Astrocyte of the spinal cord (primary cell): ENCODE measurements at places on chromosomes 2 and 18.

DNA sequence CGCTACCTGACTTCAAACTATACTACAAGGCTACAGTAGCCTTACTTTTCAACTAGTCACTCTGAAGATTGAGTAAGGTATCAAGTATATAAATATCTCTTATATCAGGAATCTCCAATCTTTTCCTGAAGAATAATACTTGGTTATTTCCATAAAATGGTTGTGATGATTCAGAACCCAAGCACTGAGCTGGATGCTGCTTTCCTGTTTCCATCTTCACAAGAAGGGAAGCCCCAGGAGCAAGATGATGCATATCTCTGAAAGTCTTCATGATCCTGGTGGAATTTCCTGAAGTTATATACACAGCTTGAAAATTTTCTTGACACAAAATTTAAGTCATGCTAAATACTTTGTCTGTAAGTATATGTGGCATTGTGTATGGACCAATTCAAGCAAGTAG is 243.9 kb upstream of the TANK start:
- DNase-seq: peak; percentile 15

GRCh38 chr2:239293775-239294430 is 106.9 kb downstream of the HDAC4 start:
- DNase-seq: no peak

- DNase-seq: no peak
Observed at GRCh38 chr18:38572554-38573111, 1007.0 kb upstream of the CELF4 start.

GRCh38 chr2:237413777-237414661 is at the start of gene COL6A3:
COL6A3 (minus strand) TSS chr2:237414164; CDS start chr2:237396817, 17,347 bp downstream.
- DNase-seq: peak; percentile 92

DNA sequence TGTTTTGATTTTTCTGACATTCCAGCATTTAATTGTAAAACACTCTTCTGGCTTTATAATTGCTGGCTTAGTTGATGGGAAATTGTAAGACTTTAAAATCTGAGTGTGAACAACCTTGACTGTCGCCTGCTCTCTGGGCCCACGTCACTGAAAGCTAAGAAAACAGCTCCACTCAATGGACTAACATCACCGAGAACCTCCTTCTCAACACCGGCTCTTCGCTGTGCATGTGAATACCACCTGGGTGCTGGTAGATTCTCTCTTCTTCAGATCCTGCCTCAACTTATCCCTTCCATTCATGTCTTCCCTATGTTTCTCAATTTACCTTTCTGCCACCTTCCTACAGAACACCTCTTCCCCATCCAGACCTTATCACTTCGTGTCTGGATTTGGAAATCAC is 523.1 kb upstream of the ID2 start:
- no peak for DNase-seq

- DNase-seq: peak; percentile 29
Observed at GRCh38 chr2:161414042-161415033, 1.8 kb upstream of the TBR1 start.

DNA sequence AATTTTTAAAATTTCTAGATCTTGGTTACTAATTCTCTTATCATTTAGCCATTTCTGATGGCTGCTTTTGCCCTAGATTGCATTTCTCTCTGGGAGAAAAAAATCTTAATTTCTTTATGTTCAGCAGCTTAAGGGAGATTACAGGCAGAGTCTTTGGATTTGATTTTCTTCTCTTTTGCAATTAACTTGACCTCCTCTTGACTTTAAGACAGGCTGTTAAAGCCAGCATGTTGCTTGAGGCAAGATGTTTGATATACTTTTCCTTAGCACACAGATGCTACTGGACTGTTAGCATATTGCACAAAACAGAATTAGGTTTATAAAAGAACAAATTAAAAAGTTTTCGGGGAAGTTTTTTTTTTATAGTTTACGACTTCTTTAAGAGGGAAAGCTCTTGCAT is 50.0 kb downstream of the XRCC5 start:
- DNase-seq: no peak

- no peak for DNase-seq
Observed at GRCh38 chr18:30705943-30706342, 336.6 kb downstream of the DSC3 start.

DNA sequence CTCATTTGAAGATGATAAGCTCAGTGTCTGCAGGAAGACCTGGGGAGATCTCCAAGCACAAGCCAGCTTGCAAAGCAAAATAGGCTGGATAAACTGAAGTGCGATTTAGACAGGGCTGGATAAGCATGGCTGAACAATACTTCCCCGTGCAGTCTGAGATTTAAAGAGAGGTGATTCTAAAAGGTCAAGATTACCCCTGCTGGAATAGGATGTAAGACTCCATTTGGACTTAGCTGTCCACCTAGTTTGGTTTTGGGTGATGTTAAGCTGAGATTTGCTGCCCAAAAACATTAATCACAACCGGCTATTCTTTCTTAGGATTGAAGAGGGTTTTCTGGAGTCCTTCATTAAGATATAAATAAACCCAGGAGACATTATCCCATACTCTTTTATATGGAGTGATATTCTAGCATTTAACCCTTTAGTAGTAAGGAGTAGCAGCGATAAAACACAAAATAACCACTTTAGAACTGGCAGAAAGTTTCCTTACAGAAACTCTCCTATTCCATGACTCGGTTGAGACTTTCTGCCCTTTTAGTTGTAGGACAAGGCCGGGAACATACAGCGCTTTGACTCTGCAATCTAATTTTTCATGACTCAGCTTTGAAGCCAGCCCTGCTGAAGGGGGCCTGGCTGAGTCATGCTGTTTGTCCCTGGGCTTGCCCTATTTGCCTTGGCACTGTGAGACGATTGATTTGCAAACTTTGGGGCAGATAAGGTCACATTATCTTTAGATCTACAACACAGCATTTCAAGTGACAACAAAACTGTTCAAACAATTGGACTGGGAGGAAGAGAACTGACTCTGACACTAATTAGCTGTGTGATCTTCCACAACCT is 238.2 kb downstream of the GCA start:
- DNase-seq: peak; percentile 41

- no peak for DNase-seq
Observed at GRCh38 chr2:35447821-35448220, 907.8 kb upstream of the CRIM1 start.

DNA sequence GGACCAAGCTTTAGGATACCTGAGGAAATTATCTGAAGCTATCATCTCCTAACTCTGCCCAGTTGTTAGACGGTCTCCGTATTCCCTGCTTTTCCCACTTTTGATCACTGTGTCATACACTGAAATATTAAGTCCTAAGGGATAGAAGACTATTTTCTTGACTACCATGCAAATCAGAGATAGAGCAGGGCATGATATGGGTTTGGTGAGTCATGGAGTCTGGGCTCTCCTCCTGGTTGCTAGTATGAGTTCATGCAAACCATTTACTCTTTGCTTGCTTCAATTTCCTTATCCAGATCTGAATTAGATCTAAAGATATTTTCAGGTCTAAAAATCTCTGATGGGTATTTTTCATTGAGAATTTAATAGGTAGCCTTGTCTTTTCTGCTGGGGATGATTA is 55.0 kb downstream of the EHBP1 start:
- DNase-seq: peak; percentile 73

DNA sequence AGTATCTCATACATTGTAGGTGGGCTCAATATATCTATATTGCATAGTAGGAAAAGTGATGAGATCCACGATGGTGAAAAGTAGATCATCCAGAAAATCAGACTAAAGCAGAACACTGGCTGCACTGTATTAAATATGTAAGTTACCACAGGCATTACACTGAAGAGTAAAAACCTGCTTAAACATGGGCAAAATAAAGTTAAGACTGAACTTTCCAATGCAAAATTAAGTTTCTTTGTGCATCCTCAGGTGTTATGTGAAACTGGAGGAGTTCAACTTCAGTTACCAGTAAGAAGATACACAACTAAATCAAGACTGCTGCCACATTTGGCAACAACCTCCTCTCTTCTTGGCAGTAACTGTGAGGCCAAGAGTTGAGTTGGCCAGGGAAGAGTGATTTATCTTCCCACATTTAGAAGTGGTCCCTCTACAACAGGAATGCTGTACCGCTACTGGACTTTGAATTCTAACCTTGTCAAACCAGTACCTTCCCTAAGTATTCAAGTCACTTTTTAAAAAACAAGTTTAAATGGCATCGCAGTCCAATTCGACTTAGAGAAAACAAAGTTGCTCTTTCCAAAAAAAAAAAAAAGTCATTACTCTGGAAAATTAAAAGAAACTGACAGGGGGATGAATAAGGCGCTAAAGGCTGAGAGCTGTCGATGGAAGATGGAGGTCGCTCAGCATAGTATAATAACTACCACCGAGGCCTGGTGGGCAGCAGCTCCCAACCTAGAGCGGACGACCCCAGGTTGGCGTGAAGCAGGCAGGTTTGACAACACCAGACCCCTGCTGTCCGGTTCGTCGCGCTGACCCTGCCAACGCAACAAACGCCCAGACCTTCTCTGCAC is 1.1 kb downstream of the MAP4K3 start:
- peak; percentile 62 for DNase-seq

- DNase-seq: no peak
Observed at GRCh38 chr2:8573234-8573941, 108.5 kb upstream of the ID2 start.

- peak; percentile 16 for DNase-seq
Observed at GRCh38 chr2:186683341-186683740, 10.5 kb upstream of the FAM171B start.

GRCh38 chr2:72139471-72139873 is 8.2 kb downstream of the CYP26B1 start:
- no peak for DNase-seq

- DNase-seq: no peak
Observed at GRCh38 chr2:188319838-188320237, 28.2 kb downstream of the GULP1 start.

DNA sequence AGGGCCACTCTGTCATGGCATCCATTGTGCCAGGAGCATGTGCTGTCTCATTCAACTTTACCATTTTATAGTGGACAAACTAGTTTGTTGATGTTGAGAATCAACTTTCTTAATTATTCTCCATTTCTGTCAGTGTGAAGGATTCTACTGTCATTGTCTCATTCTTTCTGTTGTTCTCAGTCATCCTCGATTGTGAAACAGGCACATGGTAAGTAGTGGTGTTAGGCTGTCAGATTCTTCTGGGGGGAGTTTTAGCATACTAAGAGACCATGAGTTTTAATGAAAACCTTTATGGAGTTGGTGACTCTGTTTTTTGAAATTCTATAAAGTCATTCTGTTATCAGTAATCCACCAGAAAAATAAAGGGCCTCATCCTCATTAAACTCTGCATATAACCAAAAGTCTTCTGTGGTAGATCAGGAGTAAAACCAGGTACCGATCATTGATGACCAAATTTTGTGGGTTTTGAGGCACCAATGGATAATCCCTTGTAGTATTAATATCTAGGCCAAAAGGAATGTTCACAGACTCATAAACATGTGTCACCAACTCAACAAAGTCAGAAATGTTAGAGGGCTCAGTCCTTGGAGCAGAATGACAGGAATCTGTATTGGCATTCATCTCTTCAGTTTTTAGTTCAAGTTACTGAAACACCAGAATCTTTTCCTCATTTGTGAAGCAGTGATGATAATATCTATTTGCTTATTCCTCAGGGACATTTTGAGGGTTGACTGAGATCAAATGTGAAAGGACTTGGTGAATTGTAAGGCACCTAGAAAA is 73.2 kb downstream of the CERS6 start:
- DNase-seq: no peak

- DNase-seq: peak; percentile 29
Observed at GRCh38 chr2:167943897-167944296, 303.5 kb downstream of the STK39 start.

GRCh38 chr2:178479758-178480226 is 465 bp upstream of the PLEKHA3 start:
- no peak for DNase-seq

DNA sequence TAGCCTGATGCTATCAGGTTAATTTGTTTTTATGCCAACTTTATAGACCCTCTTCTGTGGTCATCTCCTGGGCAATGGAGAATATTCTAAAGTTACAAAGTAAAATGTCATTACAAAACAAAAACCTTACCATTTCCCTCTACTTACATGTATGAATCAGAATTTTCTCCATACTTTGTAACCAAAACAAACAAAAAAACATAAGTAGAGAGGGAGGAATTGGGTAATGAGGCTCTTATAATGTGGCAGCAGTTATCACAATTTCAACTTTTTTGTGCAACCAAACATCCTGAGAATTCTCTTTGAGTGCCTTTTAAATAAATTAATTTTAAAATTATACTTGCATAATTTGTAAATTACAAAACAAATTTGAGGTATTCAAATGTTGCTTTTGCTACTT is 332.8 kb downstream of the TXNL1 start:
- no peak for DNase-seq

DNA sequence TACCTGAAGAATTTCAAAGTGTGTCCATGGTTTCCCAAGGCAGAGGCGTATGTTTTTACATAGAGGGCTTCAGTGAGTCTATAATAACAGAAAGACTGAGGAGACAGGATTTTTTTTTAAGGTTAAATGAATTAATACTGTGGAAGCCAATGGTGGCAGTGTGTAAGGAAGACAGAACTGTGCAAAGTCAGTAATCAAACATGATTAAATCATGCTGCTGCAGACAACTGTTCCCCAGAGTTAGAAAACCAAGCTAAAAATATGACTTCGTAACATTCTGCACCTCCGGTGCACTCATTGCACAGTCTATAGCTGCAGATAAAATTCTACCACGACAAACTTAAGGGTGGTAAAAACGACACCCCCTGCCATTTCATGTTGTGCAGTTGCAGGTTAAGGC is 309.6 kb upstream of the TRIB2 start:
- no peak for DNase-seq

- no peak for DNase-seq
Observed at GRCh38 chr2:170420961-170421687, 243.2 kb downstream of the MYO3B start.

- DNase-seq: no peak
Observed at GRCh38 chr2:79131687-79132086, 11.4 kb downstream of the REG1A start.

GRCh38 chr18:5237083-5237722 is 40.1 kb upstream of the AKAIN1 start:
- no peak for DNase-seq

GRCh38 chr2:194739217-194739616 is 917.8 kb upstream of the SLC39A10 start:
- no peak for DNase-seq

- no peak for DNase-seq
Observed at GRCh38 chr18:28469946-28470345, 293.0 kb upstream of the CDH2 start.

- no peak for DNase-seq
Observed at GRCh38 chr2:46699934-46700256, 215.7 kb downstream of the MCFD2 start.

DNA sequence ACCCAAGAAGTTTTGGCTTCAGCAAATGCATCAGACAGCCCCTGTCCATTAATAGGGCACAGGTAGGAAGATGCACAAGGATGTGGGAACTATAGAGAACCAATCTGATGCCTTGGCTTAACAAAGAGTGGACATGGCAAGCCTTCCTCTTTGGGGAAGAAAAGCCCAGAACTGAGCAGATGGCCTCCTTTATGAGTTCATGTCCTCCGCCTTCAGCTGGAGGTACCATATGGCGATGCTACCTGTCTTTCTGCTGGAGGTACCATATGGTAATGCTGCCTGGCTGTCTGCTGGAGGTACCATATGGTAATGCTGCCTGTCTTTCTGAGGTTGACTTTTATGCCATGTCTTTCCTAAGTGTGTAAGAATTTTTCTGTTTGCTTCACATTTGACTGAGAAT is 6.0 kb downstream of the RETREG2 start:
- no peak for DNase-seq
